ENCODE measurements at places on chromosomes 16 and 17. TPM values are rescaled to one million over a fixed set of nuclear protein-coding genes. Genes with fewer than 3 reads are reported as not detected.

COG4 gene
- total RNA-seq, result 59.9 TPM

C17orf67 gene
- 0.99 TPM for total RNA-seq

CLEC19A gene
- not detected for total RNA-seq

PRSS33 gene
- not detected for total RNA-seq

CDH1 gene
- total RNA-seq, result not detected

EFCAB5 gene
- total RNA-seq, result 1.3 TPM

DNAH9 gene
- not detected for total RNA-seq

PITPNM3 gene
- total RNA-seq, result 0.57 TPM

CD300C gene
- not detected for total RNA-seq

NDUFB10 gene
- 56.1 TPM for total RNA-seq

ABCC3 gene
- 12.5 TPM for total RNA-seq

TBC1D26 gene
- total RNA-seq, result not detected

GPR142 gene
- not detected for total RNA-seq

ARHGDIG gene
- 1.6 TPM for total RNA-seq

CCDC154 gene
- 0.41 TPM for total RNA-seq

HSD17B1 gene
- total RNA-seq, result 4.7 TPM

GNGT2 gene
- 0.45 TPM for total RNA-seq

GPRC5C gene
- total RNA-seq, result 24.4 TPM

WFIKKN1 gene
- 0.25 TPM for total RNA-seq

NPIPA5 gene
- total RNA-seq, result 0.54 TPM

PLA2G10 gene
- not detected for total RNA-seq

ABI3 gene
- total RNA-seq, result not detected

KRTAP4-5 gene
- total RNA-seq, result not detected

NPIPA3 gene
- 0.54 TPM for total RNA-seq

MRPL12 gene
- 23.7 TPM for total RNA-seq

PYY gene
- total RNA-seq, result not detected

FAM117A gene
- total RNA-seq, result 1.1 TPM

CA7 gene
- total RNA-seq, result not detected

TNFSF12 gene
- total RNA-seq, result 14.5 TPM

PARD6A gene
- not detected for total RNA-seq

HASPIN gene
- 10.5 TPM for total RNA-seq

SLC38A8 gene
- not detected for total RNA-seq

ZNF385C gene
- total RNA-seq, result not detected

SPN gene
- total RNA-seq, result not detected

GUCY2D gene
- not detected for total RNA-seq

RHBDL1 gene
- total RNA-seq, result 1.6 TPM

GRAP gene
- total RNA-seq, result under 0.01 TPM

ABCC6 gene
- total RNA-seq, result 0.63 TPM

KRTAP16-1 gene
- total RNA-seq, result not detected

KRTAP4-12 gene
- not detected for total RNA-seq

C16orf92 gene
- not detected for total RNA-seq

NPIPB13 gene
- total RNA-seq, result 0.36 TPM

NEK8 gene
- total RNA-seq, result 6.8 TPM

ZSCAN10 gene
- total RNA-seq, result not detected

CFAP20 gene
- 35.7 TPM for total RNA-seq

Measured in fibroblast of the aortic adventitia (primary cell).